ENCODE measurements at places on chromosomes 2 and 18.

DNA sequence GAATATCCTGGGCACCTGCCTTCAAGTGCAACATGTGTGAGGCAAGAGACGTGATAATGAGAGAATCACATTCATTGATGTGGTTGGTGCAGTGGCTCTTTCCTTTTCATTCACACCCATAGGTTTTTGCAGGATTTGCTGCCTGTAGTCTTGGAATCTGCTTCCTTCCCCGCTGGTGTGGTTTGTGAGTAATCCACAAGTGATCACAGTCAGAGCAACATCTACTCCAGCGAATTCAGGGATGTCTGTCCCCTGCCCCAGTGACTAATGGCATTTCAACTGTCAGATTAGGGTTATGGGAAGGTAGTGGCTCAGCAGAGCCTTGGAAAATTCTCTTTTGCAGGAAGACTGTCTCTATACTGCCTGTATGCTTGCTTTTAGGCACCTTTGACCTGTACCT, 225.5 kb upstream of the RBMS1 start:
- DNase-seq = no peak

GRCh38 chr2:51976623-51977022, 944.7 kb upstream of the NRXN1 start:
- no peak for DNase-seq

DNA sequence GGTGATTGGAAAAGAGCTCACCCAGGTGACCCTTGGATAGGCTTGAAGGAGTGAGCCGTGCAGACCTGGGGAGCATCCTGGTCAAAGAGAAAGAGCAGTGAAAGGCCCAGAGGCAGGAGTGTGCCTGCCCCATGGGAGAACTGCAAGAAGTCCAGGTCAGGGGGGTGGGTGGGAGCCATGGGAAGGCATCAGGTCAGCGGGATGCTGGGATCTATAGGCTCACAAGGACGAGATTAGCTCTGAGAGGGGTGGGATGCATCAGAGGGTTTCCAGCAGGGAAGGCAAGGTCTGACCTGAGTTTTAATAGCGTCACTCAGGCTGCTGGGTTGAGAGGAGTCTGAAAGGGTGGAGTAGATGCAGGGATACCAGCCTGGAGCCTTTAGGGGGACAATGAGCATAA, 158.6 kb downstream of the SMAD7 start:
- DNase-seq = no peak

- no peak for DNase-seq
Measured at GRCh38 chr2:222174450-222174849, 124.3 kb downstream of the PAX3 start.

Measured in Right ventricle myocardium inferior (tissue), 1 donor.